ENCODE measurements at places on chromosomes 3 and 15.
A peak's percentile ranks its signal among the peaks of the same experiment; 100 is the strongest.

- no peak for DNase-seq
These were observed 11.2 kb downstream of the ATP2B2 start for GRCh38 chr3:10494180-10494579.

GRCh38 chr3:109702252-109702651 is 364.9 kb upstream of the DPPA4 start:
- DNase-seq: no peak

- DNase-seq: no peak
These were observed 31.7 kb upstream of the RAB11A start for GRCh38 chr15:65837301-65838294.

DNA sequence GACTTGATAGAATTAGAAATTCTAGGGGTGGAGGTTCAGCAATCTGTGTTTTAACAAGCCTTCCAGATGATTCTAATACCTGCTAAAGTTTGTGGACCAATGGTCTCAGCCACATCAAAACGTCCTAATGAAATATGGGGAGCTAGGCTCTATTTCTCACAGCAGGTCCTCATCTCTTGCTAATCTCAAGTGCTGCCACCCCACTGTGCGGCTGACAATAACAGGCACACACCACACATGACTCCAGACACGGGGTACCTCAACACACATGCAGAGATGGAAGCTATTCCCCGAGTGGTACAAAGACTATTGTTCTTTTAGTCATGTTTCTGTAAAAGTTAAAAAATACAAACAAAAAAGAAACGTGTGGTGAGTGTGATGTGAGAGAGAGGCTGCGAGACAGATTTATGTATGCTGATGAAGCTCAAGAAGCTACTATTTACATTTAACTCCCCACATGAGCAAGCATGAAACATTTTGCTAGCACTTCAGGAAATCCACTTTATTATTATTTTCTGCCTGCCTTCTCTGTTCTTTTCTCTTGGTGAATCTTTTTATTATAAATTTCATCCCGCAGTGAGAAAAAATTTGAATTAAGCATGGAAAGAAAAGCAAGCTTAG is 405.6 kb downstream of the MAGI1 start:
- DNase-seq: no peak

GRCh38 chr3:60573494-60573893 is 677.8 kb downstream of the FHIT start:
- no peak for DNase-seq

GRCh38 chr3:194137008-194137505 is 1.1 kb downstream of the HES1 start:
- DNase-seq: peak; percentile 76

DNA sequence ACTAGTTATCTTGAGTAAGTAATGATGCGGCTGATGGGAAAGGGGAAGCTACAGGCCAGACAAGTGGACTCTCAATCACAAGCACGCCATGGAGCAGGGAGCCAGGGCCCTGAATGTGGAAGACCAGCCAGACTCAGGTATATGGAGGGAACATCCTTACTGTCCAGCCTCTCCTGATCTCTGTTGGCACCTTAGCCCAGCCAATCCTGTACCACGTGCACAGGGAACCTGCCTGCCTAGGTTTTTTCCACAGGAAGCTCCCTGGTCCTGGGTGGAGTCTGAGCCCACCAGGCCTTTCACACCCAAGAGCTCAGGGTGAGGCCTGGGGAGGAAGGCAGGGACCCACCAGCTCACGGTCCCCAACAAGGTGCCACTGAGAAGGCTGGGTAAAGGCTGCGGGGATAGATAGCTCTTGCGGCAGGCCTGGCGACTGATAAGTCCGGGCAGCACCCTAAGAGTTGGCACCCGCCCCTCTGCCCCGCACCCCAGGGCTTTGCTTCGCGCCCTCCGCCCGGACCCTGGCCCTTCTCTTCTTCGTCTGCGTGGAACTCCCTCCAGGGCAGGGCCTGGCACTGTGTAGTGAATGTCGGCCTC is 933 bp upstream of the APEH start:
- no peak for DNase-seq

GRCh38 chr3:59559721-59560435 is 510.1 kb upstream of the CFAP20DC start:
- DNase-seq: no peak

GRCh38 chr3:98917608-98918007 is 16.1 kb upstream of the DCBLD2 start:
- no peak for DNase-seq

GRCh38 chr3:174321548-174321947 is 537.6 kb upstream of the NAALADL2 start:
- no peak for DNase-seq

- DNase-seq: no peak
These were observed 70.4 kb downstream of the DLG1 start for GRCh38 chr3:197227780-197228574.

DNA sequence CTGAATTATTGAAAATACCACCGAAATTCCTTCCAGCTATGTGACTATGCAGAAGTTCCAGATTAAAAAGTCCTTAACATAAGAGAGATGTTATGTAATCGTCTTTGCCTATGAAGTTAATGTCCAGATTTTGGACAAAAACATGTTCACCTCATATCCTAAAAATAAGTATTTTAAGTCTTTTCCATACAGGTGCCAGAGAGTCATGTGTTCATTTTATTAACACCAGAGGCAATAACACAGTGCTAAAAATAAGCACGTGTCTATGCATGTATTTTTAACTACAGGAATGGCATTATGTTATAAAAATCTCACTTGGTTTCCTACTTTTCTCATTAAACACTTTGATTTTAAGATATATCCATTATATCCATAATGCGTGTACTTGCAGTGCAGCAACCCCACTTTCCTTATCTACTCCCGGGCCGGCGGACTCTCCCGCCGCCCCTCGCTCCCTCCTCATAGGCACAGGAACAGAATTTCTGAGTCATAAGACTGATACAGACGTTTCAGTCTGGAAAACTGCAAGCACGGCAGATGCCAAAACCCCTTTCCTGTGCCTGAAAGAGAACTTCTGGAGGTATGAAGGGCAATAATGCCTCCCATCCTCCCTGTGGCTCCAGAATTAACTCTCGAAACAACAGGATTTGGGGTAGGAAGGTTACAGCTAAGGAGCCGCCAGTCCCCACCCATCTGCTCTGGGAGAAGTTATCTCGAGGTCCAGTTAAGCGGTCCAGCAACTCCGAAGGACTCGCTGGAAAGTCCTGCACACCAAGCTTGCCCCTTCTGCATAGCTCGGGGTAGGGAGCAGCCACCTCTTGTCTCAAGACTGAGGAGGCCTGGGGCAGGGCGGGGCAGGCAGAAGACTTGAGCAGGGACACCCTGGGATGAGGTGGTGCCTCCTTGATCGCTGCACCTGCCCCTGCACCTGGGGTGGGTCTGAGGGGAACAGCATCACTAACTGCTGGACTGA is 22.3 kb upstream of the PSTPIP1 start:
- no peak for DNase-seq

Data from eye (tissue), 1 donor.